Heart right ventricle (tissue), 16 donors: ENCODE measurements at places on chromosomes 7 and 10.

DNA sequence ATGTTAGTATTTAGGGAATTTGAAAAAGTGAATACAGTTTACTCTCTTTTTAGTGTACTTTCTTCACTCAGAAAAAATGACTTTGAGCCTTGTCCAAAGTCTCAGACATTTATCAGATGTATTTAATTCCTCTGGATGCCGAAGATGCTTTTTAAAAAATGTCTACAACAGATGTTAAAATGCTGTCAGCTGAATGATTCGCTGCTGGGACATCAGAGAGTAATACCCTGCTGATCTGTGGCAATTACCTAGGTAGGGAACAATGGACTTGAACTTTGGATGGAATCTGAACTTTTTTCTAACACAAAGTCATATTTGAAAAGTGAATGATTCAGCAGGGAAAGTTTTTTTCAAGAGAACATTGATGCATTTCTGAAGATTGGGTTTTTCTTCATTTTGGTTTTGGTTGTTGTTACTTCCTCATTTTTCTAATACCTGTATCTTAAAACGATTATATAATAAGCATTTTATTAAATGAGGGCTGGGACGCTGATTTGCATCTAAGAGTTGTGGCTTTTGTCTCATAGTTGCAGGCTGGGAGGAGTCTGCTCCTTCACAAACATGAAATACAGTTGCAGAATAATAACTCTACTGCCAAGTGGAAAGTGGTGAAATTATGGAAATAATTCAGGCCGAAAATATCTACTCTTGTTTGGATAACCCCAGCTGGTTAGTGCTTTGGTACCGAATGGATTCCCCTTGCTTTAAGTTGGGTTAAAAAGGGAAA lies 98.0 kb downstream of the SPAG6 start:
- peaks cover 3% of the 10 kb centered on the region for H3K4me1 ChIP-seq
- no peak overlapping the region for H3K27ac ChIP-seq
- peaks cover 5% of the 10 kb centered on the region for H3K27me3 ChIP-seq
- no peak for DNase-seq
- no peak overlapping the region for H3K4me3 ChIP-seq

GRCh38 chr10:132469197-132469884 lies 68.2 kb upstream of the INPP5A start:
- DNase-seq = no peak
- no peak overlapping the region for H3K4me3 ChIP-seq
- peaks cover 42% of the 10 kb centered on the region for H3K4me1 ChIP-seq
- H3K27me3 ChIP-seq = no peaks in the 10 kb centered on the region
- H3K36me3 ChIP-seq = no peaks in the 10 kb centered on the region

- no peak for DNase-seq
- no peaks in the 10 kb centered on the region for H3K4me1 ChIP-seq
- H3K27ac ChIP-seq = no peak overlapping the region
- H3K27me3 ChIP-seq = peaks cover 16% of the 10 kb centered on the region
Observed at GRCh38 chr7:142898377-142899170, 13.0 kb upstream of the TRPV6 start.

- H3K27ac ChIP-seq = no peak overlapping the region
- no peak for DNase-seq
- no peaks in the 10 kb centered on the region for H3K36me3 ChIP-seq
- H3K4me3 ChIP-seq = no peak overlapping the region
- no peaks in the 10 kb centered on the region for H3K4me1 ChIP-seq
Observed at GRCh38 chr10:14383266-14383665, 52.5 kb upstream of the FRMD4A start.

DNA sequence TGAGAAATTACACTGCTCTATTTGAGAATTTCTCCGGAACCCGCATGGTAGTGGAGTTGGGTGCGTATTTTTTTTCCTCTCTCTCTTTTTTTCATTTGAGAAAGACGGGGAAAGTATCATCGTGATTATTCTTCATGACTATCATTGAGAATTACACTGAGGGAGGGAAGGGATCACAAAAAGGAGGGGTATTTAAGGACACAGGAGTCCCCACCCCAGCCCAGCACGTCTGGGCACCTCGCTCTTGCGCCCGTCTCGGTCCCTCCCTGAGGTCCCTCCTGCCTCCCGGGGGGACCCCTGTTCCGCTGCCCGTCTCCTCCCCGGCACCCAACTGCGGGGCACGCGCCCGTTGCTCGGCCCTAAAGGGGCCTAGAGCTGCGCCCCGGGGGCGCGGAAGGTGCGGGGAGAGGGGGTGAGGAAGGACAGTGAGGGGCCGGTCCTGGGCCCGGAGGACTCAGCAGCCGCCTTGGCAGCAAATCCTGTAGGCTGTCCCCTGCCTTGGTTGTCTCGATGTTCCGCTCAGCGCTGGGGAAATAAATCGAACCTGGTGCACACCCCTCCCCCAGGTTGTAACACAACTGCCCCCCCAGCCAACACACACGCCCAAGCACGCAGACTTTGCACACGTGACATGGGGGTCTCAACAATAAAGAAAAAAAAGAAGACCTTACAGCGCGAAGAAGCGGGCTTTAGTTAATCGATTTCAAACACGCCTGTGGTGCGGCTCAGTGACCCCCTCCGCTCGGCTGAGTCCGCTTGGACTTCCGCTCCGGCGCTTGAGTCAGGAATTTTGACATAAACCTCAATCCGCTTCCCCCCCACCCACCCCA lies 18.6 kb upstream of the GATA3 start:
- peaks cover 96% of the 10 kb centered on the region for H3K27me3 ChIP-seq
- H3K36me3 ChIP-seq = no peaks in the 10 kb centered on the region
- H3K4me1 ChIP-seq = peaks cover 23% of the 10 kb centered on the region
- no peak overlapping the region for H3K4me3 ChIP-seq

- no peak overlapping the region for H3K4me3 ChIP-seq
- H3K27me3 ChIP-seq = no peaks in the 10 kb centered on the region
- H3K4me1 ChIP-seq = peaks cover 40% of the 10 kb centered on the region
- DNase-seq = no peak
- H3K27ac ChIP-seq = no peak overlapping the region
Observed at GRCh38 chr10:4239186-4239585, 454.2 kb upstream of the KLF6 start.

DNA sequence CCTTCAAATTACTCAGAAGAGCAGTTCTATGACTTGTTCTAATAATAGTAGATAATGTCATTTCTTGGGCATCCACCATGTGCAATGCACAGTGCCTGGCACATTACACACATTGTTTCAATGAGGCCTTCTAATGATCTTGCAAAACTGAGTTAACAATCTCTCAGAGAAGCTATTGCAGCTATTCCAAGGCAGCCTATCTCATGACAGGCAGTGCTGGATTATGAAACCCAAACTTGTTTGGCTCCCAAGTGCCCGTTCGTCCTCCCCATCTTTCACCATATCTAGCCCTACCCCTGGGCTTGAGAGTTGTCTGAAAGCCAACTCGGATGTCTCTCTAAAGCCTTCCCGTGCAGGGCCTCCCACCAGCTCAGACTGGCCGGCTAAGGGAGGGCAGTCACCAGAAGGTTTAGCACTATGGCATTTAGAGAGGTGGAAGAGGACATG lies 405.1 kb downstream of the PLXNA4 start:
- no peaks in the 10 kb centered on the region for H3K27me3 ChIP-seq
- peaks cover 16% of the 10 kb centered on the region for H3K36me3 ChIP-seq
- no peak overlapping the region for H3K4me3 ChIP-seq
- H3K27ac ChIP-seq = no peak overlapping the region
- peaks cover 11% of the 10 kb centered on the region for H3K4me1 ChIP-seq
- no peak for DNase-seq

DNA sequence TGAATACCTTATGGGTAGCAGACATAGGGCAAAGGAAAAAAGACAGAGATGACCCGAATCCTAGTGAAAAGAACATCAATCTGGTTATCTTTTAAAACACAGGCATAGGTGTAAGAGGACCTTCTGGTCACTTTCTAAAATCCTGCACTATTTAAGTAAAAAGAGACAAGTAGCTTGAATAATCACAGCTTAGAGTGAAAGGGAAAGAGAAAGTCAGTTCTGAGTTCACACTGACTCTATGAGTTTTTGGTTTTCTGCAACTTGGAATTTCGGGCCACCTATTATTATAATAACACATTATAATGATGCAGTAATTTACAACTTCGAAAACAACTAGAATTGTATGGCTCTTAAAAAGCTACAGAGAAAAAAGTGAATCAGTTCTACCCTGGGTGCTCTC lies 247.8 kb downstream of the DOCK4 start:
- H3K27ac ChIP-seq = no peak overlapping the region
- no peak overlapping the region for H3K4me3 ChIP-seq
- H3K4me1 ChIP-seq = peaks cover 44% of the 10 kb centered on the region
- H3K27me3 ChIP-seq = no peaks in the 10 kb centered on the region
- no peak for DNase-seq

- no peak overlapping the region for H3K27ac ChIP-seq
- no peak for DNase-seq
- no peaks in the 10 kb centered on the region for H3K4me1 ChIP-seq
- no peak overlapping the region for H3K4me3 ChIP-seq
Observed at GRCh38 chr7:51220226-51220625, 96.4 kb downstream of the COBL start.

DNA sequence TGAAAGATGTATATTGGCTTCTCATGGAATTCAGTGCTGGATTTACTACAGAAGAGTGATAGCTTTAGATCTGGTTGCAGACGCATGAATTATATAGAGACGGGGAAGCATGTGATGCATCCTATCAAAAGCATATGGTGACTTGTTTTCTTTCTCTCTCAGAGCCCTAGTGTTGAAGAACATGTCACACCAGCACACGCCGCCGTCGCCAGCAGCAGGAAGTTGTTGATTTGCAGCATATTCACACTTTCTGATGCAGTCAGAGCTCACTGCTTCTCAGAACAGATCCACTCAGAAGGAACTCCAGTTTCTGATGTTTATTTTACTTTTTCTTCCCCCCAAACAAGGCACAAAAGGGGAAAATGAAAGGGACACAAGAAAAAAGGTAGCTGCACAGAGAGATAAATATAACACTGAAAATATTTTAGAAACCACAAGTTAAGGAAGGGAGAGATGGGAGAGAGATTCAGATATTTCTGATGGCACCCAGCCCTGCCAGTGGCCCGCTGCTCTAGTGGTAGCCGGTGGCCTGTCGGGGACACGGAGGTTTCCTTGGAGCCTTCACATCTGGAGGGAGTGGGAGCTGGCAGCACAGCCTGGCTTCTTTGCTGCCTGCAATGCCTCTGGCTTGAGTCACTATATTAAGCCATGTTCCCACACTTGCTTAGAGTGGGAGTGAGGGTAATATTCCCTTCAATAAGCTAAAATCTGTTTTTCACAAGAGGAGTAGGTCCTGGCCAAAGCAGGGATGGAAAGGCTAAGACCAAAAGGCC lies 123.2 kb downstream of the NRP1 start:
- peak overlapping the region; percentile 80 for H3K27ac ChIP-seq
- H3K4me1 ChIP-seq = peaks cover 19% of the 10 kb centered on the region
- no peaks in the 10 kb centered on the region for H3K27me3 ChIP-seq
- no peak for DNase-seq
- no peak overlapping the region for H3K4me3 ChIP-seq
